IPS-NIHi11 (cell line): ENCODE measurements at places on chromosomes 7 and 10.

DNA sequence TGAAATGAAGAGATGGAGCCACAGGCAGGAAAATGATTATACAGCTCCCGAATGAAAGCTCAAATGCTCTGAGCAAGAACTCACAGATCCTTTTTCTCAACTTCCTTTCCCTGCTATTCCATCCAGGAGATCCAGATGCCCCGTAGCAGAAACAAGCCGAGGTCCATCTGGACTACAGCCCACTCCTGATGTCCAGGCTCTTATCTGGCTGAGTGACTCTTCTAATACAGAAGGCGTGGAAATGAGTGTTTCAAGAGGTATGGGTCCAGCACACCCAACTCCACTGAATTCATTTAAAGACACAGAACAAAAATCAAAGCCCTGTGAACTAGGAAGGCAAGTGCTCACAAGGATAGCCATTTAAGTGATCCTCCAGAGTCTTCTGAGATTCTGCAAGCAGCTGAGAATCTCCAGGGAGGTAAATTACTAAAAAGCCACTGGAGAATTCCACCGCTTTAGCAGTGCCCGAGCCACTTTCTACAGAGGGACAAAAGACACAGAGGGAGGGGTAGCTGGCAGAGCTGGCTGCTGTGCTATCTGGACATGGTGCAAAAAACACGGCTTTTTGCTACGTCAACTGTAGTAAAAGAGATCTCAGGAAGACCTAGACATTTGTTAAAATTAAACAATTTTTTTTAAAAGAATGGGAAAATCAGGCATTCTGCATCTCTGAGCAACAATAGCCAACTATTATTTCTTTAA, 24.5 kb downstream of the FAM171A1 start:
- DNase-seq, result no peak

- DNase-seq, result no peak
Measured at GRCh38 chr7:96614154-96614867, 95.3 kb downstream of the SEM1 start.

DNA sequence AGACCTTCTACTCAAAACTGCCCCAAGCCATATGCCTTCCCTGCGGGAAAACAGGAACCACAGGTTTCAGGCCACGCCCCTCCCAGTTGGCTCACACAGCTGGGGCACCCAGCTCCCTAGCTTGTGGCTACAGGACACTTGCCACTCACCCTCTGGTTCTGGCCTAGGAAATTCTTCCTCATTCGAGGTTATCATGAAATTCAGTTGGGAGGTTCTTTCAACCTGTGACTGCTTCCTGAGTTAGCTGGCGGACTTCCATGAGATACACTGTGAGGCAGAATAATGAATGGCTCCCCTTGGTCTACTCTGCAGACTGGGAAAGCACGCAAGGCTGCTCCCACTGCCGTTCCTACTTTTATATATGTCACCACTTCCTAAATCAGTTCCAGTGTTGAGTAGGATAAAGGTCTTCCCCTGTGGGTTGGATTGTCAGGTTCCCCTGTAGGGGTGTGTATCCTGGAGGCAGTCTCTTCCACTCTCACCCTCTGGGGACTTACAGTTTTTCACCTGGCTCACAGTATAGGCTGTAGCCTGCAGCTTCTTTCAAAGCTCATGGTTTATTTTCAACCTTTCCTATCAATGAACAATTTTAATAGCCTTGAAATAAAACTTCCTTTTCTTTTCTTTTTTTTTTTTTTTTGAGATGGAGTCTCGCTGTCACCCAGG, 37.0 kb downstream of the GPR22 start:
- peak; percentile 58 for DNase-seq

GRCh38 chr7:42012313-42012712, 224.7 kb downstream of the GLI3 start:
- no peak for DNase-seq

DNA sequence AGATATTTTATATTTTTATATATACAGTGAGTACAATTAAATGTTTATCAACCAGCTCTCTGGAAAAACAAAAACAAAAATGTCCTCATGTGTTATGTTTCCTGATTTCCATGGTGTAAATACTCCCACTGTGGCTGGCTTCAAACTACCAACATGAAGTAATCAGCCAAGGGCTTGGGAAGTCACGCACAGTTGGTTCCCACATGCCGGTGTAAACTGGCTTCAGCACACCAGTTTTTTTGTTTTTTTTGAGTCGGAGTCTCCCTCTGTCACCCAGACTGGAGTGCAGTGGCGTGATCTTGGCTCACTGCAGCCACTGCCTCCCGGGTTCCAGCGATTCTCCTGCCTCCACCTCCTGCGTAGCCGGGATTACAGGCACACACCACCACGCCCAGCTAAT, 11.8 kb downstream of the OSBPL3 start:
- DNase-seq, result no peak

- DNase-seq, result no peak
Measured at GRCh38 chr7:105268511-105269392, 120.0 kb downstream of the SRPK2 start.

GRCh38 chr10:12927896-12928295, 73.6 kb downstream of the CCDC3 start:
- DNase-seq, result no peak

GRCh38 chr10:73357821-73358220, 843 bp downstream of the CFAP70 start:
- no peak for DNase-seq

- peak; percentile 49 for DNase-seq
Measured at GRCh38 chr10:86329093-86329710, 37.4 kb downstream of the GRID1 start.

- no peak for DNase-seq
Measured at GRCh38 chr10:29648114-29648982, 13.6 kb upstream of the SVIL start.

DNA sequence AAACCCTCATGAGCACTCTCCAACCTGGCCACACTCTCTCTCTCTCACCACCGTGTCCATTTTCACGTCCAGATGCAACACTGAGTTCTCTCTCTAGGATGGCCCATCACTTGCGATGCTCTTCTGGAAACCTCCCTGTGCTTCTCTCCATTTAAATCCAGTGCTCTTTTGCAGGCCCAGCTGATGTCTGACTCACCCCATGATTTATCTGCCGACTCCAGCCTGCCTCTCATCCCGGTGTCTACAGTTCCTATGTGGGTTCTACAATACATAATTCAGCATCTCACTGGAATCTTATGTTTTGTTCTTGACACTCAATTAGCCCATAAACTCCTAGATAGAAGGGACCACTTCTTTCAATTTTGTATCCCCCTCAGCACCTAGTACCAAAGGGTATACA, 5.0 kb downstream of the TPK1 start:
- DNase-seq, result no peak

DNA sequence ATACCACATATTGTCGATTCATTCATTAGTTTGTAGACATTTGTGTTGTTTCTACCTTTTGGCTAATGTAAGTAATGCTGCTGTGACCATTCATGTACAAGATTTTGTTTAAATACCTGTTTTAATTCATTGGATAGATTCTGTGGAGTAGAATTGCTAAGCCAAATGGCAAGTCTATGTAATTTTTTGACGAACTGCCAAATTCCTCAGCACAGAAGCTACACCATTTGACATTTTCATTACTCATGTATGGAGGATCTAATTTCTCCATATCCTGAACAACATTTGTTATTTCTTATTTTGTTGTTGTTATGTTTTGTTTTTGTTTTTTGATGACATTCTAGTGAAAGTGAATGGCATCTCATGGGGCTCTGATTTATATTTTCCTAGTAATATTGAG, 1351.3 kb upstream of the SORCS1 start:
- DNase-seq, result no peak

- DNase-seq, result no peak
Measured at GRCh38 chr10:63214571-63214970, 81.4 kb downstream of the NRBF2 start.

- no peak for DNase-seq
Measured at GRCh38 chr10:62166331-62167131, 102.1 kb downstream of the RTKN2 start.
